ENCODE measurements at places on chromosomes 2 and 18.

- no peak for DNase-seq
Measured at GRCh38 chr2:208093128-208093527, 31.2 kb downstream of the CRYGD start.

DNA sequence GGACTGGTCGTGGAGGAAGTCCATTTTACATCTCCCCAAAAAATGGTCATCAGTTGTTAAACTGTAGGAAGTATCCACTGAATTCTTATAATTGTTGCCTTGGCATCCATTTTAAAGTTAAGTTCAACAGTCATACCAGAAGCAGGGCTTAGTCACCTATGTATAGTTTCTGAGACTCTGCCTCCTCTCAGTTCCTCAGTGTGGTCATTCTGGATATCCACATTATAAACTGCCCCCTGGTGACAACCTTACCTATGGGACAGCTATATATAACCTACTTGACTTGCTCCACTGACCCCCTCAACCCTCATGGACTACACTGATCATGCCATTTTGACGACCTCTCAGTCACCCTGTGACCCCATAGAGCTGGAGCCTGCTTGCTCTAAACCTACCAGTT is 617.0 kb downstream of the LRP1B start:
- no peak for DNase-seq

- DNase-seq: no peak
Measured at GRCh38 chr18:35559867-35560266, 21.7 kb upstream of the GALNT1 start.

- no peak for DNase-seq
Measured at GRCh38 chr2:233153146-233153798, 93.1 kb downstream of the INPP5D start.

DNA sequence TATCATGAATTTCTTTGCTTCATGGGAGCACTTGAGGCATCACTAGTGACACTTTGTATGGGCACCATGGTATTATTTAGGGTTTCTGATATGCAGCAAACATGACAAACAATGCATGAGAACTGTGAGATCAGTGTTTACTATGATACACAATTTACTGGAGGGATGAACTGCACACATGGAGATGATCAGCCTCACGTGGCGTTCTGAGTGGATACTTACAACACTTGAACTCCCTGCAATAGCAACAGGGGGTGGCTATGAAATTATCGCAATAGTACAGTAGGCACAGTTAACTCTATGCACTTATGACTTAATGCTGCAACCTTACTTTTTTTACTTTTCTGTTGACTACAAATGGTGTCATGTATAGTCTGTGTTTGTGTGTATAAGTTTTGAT is 18.5 kb upstream of the UGT1A8 start:
- DNase-seq: no peak

- no peak for DNase-seq
Measured at GRCh38 chr2:216643986-216644659, 10.9 kb downstream of the IGFBP2 start.

DNA sequence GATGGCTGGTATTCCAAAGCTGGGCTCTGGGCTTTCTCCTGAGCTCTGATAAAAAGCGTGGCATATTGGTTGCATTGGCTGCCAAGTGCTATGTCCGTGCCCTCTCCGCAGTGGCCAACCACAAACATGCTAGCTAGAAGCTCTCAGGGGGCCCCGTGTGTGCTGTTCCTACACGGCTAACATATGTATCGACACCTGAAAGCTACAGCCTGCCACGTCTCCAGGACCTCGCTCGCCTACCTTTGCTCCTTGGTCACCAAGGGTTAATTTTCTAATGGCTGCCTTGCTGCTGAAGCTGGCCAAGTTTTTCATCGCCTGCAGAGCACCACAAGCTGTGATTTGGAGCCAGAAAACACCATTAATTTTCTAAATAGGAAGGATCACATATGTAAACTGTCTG is 888.4 kb downstream of the BCL11A start:
- DNase-seq: no peak

GRCh38 chr18:44799382-44799906 is 118.8 kb downstream of the SETBP1 start:
- no peak for DNase-seq

- DNase-seq: no peak
Measured at GRCh38 chr2:150404147-150404546, 83.3 kb downstream of the RND3 start.

DNA sequence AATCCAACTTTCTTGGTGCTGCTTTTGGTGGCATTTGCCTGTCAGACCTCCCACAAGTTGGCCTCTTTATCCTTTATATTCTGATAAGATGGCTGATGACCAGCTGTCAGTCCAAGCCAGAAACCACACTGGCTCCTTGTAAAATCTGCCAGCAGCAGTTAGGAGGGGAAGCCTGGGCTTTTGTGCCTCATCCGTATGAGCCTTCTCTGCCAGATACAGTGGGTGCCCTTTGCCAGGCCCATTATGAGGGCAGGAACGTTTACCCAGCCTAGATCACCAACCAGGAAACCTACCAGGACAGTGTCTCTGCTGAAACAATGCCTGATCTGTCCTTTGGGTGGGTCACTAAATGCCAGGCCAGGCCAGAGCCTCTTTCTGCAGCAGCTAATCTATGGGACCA is 202.9 kb upstream of the SP5 start:
- DNase-seq: no peak

DNA sequence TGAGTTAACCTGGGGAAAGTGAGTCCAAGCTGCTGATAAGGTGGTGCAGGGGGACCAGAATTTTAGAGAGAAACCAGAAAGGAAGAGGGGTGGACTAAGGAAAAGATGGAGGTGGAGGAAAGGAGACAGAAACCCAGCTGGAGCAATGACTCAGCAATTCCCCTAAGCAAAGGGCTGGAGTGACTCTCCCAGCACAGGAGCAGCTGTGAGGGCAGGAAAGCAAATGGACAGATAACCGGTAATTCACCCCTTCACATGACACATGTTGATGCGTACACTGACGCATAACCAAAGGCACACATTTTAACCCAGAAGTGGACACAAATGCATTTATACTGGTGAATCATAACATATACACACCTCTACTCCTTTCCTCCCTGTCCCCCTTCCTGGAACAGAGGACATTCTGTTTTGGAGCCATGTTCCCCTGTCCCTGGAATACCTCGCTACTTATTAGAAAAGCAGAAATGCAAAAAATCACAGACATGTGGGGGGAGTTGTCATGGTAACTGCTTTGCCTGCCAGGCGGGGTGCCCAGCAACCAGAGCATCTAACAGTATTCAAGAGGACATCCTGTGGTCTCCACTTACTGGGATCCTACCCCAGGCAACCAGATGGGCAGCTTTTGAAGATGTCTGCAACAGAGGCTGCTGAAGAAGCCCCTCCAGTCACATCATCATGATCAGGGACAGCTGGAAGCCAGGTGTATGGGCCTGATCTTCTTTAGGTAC is 4.7 kb downstream of the CDK5R2 start:
- peak; percentile 71 for DNase-seq

DNA sequence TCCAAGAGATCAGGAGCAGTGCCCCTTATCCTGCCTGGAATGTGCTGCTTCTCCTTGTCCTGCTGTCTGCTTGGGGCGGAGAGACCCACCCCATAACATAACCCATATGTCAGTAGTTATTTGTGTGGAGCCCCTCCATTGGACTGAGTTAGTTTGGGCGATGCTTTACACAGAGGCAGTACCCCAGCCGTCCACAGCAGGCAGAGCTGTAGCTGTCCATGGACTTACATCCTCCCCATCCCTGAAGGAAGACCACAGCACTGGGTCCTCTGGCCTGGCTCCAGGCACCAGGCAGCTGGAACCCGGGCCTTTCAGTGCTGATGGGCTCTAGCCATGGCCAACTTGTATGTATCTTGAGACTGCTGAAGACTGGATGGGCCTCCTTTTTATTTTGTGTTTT is 20.3 kb downstream of the GKN2 start:
- DNase-seq: no peak

DNA sequence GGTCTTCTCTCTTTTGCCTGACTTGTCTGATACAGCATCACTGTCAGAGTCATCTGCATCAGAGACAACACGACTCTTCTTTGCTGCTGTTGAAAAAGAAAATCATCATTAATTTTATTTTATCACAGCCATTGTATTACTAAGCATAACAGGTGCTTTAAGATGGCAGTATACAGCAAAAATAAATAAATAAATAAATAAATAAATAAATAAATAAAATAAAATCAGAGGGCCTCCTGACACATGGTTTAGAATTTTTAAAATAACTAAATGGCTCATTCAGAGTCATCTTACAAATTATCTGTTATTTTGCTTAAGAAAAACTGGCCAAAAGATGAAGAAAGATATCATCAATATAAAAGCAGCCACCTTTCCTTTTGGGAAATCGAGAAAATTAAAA is 22.8 kb downstream of the IWS1 start:
- DNase-seq: no peak

GRCh38 chr2:65232636-65233035 is 5.0 kb downstream of the ACTR2 start:
- no peak for DNase-seq

- DNase-seq: no peak
Measured at GRCh38 chr2:143694335-143694734, 565.1 kb downstream of the ARHGAP15 start.

DNA sequence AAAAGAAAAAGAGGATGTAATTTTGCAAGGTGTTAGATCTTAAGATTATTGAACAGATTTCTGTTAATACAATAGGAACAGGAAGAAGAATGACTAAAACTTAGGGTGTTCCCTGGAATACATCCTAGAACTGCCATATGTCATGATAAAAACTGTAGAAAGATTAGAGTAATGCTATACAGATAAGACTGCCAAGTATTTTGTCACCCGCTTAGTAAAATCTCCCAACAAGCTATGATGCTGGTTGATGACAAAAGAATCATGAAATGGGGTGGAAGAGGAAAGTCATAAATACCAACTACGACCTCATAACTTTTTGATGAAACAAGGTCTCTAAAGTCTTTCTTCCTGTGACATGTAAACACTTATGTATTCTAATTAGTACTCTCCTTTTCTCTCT is 163.6 kb upstream of the COL3A1 start:
- DNase-seq: no peak

GRCh38 chr2:3387644-3388411 is 8.3 kb downstream of the TRAPPC12 start:
- no peak for DNase-seq

DNA sequence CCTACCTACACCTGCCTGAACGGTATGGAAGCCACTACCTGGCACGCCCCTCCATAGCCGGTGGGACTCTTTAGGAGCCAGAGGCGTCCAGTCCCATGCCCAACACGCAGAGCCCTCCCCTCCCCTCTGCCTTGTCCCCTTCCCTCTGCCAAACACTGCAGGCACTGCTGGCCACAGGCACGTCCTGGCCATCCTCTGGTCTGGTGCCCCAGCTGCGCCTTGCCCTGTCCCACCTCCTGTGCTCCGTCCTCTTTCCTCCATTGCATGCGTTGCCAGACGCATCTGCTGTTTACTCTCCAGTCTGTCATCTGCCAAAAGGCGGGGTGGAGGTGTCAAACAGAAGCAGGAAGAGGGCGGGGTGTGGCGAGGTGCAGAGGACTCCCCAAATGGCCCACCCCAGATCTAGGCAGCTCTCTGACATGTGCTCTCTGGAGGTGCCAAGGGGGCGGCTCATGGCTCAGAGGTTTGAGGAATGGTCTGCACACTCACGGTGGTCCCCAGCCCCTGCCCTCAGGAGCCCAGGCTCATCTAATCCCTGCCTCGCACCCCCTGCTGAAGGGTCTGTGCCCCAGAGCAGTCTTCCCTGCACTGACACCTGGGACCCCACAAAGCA is 45.1 kb downstream of the HS6ST1 start:
- no peak for DNase-seq

DNA sequence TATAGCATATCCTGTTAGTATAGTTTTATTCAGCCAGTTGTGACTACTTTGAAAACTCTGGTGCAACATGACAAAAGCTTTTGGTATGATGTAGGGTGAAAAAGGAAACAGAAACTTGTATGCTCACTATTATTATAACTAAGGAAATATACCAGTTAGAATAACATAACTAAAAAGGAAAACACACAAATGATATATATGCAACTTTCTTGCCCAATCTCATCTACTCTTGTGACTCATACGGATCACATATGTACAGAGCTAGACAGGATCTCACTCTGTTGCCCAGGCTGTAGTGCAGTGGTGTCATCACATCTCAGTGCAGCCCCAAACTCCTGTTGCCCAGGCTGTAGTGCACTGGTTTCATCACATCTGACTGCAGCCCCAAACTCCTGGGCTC is 12.4 kb upstream of the TLK1 start:
- DNase-seq: no peak

DNA sequence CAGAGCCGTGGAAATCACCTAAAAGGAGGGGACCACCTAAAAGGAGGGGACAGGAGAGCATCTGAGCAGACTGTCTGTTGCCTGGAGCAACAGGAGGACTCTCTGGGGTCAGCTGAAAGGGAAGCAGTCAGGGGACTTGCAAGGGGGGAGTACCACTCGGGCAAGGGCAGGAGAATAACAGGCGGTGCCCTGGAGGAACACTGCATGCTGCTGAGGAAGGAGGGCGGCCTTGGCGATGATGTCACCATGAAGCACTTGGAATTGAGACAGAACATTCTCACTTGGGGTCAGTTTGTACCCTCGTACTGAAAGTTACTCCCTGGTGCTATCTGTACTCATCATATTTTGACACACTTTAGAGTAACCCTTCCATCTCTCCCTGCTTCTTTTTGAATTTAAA is 18.4 kb downstream of the SIX3 start:
- DNase-seq: no peak

DNA sequence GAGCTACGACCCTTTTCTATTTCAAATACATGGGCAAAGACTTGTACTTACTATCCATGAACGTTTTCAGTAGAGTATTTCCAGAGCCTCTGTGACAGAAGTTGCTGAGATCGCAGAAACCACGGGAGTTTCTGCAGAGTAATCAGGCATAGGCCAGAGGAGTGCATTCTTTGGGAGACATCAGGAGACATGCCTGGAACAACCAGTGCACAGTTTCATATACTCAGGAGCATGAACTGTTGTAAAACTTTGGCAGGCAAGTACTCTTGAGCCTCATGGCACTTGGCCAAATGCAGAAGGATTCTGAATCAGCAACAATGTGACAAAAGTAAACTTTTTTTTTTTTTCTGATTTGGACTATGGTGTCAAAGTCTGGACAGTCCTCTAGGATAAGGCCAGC is 307.1 kb downstream of the GRB14 start:
- no peak for DNase-seq

DNA sequence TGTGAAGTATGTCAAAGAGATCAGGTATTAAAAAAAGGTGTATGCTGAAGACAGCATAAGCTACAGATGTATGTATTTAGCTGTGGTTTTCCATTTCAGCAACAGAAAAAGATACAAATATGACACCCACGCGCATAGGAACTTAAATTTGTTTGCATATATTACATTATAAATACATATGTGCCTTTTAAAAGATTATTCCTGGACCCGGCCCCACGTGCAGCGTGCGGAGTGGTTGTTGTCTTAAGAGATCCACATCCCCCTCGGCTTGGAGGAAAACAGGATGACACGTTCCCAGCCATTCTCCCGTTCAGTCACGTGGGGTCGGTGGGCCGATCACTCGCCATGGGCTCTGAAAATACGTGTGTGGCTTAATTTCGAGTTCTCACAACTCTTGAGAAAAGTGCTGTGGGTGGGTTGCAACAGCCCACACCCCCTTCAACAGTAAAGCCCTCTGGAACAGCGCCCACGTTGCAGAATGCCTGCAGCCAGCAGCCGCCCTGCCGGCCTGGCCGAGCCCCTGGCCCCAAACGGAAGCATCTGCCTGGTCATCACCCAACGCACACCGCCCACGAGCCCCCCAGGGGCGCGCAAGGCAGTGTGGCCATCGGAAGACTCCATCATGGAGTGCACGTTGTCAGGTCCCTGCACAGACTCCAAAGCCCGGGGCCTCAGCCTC is 18.6 kb upstream of the KCNG2 start:
- DNase-seq: no peak

All from NCI-H748 treated with DMSO at 0.1 percent for 48 hours (cell line).